ENCODE measurements at places on chromosomes 11 and 22.

DNA sequence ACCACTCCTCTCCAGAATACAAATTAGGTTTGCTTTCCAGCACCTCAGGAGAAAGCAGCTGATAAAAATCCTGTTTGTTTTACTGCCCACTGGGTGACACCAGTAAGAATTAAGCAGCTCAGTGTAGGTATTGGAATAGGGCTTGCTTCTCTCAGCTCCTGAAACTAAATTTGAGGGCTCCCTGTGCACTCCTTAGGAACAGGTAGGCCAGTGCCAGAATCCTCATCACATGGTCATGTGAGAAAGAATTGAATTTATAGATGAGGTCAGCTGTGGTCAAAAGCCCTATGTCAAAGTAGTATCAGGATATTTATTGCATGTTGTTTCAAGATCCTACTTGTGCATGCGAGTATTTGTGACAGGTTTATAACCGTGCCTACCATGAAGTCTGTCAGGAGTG lies 1.0 kb downstream of the PRSS23 start:
- no peak for DNase-seq

GRCh38 chr11:84501750-84502149 lies 1125.4 kb downstream of the DLG2 start:
- no peak for DNase-seq

DNA sequence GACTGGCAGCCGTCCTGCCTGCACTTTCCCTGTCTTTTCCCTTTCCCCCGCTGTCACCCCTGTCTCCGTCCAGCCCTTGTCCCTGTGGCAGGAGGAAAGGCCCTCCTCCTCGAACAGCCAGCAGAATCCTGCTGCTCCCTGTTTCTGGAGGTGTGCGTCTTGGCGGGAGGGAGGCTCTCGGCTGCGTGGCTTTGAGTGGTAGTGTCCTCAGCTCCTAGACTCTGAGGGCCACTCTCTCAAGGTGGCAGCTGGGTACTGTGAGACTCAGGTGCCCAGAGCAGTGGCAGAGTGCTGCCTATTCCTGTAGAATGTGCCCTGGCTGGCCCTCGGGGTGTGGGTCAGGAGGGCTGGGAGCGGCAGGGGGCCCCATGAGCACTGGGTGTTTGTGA lies 9.1 kb upstream of the RANBP1 start:
- DNase-seq, result no peak

GRCh38 chr11:80748207-80748925 lies 1307.5 kb upstream of the TENM4 start:
- no peak for DNase-seq

- DNase-seq, result no peak
These were observed 6.9 kb upstream of the PHRF1 start for GRCh38 chr11:569158-569885.

DNA sequence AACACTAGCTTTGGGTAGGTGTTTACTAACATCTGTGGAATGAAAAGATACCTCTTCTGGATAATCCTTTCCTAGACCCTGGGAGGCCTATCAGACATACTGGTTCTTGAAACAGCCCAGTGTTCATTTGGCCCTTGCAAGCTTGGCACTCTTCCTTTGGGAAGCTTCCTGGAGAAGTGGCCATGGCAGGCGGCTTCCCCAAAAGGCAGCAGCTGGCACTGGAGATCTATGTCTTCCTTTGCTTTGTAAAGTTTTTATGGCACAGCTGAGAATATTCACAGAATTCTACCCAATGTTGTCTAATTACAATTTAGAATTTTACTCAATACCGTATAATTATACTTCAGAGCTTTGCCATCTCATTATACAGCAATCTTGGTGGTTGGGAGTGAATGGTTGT lies 199.2 kb upstream of the C11orf87 start:
- no peak for DNase-seq

DNA sequence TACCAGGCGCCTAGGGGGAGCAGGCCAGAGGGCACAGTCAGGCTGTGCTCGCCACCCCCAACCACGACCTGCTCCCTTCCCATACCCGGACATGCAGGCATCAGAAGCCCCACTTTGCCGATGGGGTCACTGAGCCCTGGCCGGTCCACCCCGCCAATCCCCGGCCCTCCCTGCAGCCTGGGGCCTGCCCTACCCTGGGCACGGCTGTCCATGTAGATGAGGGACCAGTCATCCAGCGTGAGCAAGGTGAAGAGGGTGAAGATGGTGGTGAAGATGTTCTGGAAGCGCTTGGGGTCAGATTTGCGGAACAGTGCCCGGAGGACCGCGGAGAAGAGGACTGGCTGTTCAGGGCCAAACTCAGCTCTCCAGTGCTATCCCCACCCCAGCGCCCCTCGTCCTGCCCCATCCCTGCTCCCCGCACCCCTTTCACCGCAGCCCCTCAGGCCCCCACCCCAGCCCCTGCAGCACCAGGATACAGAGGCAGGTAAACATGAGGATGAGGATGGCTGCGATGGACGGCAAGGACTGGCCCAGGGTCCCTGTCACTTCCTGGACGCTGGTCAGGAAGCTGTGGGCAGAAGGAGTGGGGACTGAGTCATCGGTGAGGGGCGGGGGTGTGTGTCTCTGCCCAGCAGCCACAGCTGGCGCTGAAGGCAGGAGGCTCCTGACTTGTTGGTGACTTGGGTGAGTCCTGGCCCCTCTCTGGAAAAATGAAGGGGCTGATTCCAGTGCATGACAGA lies 5.5 kb downstream of the CATSPER1 start:
- DNase-seq, result no peak

DNA sequence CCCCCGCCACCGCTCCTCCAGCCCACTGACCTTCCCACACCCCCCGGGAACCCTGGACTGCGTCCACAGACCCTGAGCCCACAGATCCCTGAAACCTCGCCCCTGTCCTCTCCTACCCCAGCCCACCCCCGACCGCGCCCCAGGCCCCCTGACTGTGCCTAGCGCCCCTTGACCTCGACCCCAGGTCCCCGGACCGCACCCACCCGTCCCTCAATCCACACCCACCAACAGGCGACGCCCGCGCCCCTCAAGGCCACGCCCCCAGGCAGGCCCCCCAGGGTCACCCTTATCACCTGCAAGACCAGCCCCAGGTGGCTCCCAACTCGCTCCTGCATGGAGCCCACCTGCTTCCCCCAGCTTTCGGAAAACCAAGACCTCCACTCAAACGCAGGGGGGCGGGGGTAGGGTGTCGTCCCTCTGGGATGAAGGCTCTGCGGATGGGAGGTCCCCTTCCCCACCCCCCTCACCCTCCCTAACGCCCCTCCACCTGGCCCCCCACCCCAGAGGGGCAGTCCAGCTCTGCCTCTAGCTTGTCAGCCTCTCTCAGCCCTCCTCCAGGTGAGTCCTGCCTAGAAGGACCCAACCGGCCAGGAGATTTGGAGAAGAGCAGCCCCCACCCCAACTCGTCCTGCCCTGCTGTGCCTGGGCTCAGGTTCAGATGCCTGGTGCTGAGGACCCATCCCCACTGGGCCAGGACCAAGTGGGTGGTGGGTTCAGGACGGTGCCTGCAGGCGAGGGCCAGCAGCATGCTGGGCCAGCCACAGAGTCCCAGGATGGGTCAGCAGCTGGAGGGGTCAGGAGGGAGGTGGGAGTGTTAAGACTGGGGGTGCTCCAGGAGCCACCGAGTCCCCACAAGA lies 3.1 kb upstream of the IL17REL start:
- DNase-seq, result peak; percentile 74

- no peak for DNase-seq
These were observed 35.4 kb upstream of the FLI1 start for GRCh38 chr11:128658502-128658901.

Measured in mesenteric fat pad (tissue), 1 donor.